ENCODE measurements at places on chromosomes 16 and 17.

DNA sequence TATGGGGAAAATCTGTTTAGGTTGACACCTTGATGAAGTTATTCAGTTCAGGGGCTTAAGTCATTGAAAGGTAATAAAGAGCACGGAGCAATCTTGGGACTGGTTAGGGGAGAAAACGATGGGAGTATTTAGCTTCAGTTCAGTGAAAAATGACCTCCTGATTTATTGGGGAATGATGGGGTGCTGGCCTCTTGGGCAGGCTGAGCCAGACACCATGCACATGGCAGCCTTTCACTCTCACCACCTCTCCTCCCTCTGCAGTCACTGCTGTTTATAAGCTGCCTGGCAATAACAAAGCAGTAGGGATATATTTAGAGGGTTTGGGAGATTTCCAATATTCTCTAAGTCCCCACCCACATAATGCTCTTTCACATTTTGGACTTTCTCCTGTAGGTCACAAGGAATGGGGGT is 140.5 kb upstream of the HS3ST2 start:
- DNase-seq = peak; percentile 19

- no peak for DNase-seq
These were observed 333.7 kb downstream of the SEC14L1 start for GRCh38 chr17:77474292-77474988.

DNA sequence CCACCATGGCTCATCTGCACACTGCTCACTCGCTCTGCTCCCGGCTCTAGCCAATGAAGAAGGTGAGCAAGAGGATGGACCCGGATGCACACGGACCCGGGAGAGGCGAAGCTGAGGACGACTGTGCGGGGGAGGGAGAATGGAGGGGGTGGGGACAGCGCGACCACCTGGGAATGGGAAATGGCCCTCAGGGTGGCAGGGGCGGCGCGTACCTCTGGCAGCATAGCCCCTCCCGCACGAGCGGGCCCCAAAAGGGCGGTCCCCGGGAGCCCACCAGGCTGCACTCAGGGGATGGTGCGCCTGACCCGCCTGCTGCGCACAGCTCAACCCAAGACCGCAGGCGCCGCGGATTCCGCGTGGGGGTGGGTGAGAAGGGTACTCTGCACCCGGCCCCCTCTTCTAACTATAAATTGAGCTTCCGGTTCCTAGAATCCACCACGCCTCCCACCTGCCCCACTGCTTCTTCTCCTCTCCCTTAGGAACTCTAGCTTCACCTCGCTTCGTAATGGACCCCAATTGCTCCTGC is 6.1 kb downstream of the MT1H start:
- DNase-seq = no peak

DNA sequence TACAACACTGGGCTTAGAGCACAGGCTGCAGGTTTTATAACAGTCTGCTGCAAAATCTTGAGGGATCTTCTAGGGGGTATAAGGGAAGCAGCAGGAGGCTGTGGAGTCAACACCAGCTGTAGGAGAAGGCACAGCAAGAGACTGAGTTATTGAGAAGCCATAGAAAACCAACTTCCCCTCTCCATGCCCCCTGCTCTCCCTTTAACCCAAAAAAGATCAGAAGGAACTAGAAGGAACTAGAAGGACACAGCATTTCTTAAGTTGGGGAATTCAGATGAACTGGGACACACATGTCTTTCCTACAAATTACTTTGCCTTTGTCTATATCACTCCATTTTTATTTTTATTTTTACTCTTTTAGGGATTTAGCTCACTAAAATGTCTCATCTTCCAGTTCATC is 6.2 kb upstream of the CCL18 start:
- no peak for DNase-seq

DNA sequence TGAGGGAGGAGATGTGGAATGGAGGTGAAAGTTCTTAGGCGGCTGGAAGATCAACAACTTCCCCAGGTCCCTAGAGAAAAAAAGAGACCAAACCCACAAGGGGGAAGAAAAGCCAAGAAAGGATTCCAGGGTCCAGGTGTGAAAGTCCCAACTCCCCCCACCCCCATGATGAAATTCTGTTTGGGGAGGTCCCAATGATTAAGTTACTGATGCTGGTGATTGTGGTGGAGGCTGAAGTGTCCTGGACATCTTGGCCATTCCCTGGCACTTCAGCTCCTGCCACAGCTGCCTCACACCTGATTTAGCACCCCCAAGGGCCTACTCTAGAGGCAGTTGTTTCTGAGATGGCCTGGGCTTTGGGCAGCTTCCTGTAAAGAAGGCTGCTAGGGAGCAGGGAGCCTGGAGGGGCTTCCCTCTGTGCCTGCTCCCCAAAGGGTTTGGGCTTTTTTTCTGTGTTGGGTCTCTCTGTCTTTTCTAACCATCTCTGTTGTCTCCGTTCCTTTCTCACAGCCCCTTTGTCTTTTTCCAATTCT is 13.1 kb downstream of the HOXB4 start:
- DNase-seq = no peak

GRCh38 chr17:1916316-1916715 is 86.5 kb downstream of the RPA1 start:
- DNase-seq = peak; percentile 56

DNA sequence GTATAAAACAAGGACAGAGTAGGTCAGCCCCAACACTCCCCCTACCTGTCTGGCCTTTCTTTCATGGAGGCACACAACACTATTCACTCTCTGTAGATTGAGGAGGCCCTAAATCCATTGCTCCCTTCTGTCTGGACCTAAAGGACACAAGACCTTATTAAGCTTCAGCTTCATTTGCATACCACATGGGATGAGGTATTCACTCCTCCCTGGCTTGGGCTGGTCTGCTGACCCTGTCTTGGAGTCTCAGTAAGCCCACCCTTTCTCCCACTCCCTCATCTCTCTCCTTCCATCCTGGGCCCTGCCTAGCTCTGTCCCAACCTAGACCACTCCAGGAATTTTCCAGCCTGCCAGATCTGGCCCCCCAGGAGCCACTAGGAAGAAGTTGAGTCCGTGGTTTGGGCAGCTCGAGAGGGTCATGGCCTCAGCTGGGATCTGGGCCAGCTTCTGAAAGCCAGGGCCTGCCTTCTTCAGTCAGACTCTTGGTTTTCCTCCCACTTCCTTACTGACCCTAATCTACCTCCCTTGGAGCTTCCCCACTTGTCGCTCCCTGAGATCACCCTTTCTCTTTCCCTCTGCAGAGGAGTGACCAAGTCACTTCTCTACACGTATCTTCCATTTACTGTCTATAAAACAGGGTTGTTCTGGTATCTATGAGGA is 6.5 kb upstream of the LLGL1 start:
- no peak for DNase-seq

GRCh38 chr17:63196772-63197335 is 230.8 kb downstream of the TANC2 start:
- DNase-seq = no peak

GRCh38 chr17:50087246-50087911 is 7.8 kb upstream of the PDK2 start:
- peak; percentile 88 for DNase-seq

GRCh38 chr17:79810130-79811010 is 13.5 kb upstream of the CBX8 start:
- peak; percentile 97 for DNase-seq

DNA sequence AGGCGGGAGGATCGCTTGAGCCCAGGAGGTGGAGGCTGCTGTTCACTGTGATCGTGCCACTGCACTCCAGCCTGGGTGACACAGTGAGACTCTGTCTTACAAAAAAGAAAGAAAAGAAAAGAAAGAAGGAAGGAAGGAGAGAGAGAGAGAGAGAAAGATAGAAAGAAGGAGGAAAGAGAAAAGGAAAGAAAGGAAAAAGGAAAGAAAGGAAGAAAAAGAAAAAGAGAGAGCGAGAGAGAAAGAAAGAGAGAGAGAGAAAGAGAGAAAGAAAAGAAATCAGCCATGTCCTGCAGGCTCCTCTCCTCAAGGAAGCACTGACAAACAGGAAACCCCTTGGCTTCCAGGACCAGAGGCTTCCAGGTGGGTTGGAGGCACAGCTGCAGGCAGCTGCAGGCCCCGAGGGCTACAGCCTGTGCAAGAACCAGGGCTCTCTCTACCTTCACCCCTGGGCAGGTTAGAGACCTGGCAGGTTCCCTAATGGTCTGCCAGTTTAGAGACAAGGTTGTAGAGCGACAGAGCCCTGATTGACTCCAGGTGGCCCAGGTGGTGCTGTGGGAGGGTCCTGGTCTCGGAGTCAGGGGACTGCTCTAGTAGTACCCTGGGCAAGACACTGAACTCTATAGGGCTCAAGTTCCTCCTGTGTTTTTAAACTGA is 53.8 kb downstream of the PECAM1 start:
- no peak for DNase-seq

DNA sequence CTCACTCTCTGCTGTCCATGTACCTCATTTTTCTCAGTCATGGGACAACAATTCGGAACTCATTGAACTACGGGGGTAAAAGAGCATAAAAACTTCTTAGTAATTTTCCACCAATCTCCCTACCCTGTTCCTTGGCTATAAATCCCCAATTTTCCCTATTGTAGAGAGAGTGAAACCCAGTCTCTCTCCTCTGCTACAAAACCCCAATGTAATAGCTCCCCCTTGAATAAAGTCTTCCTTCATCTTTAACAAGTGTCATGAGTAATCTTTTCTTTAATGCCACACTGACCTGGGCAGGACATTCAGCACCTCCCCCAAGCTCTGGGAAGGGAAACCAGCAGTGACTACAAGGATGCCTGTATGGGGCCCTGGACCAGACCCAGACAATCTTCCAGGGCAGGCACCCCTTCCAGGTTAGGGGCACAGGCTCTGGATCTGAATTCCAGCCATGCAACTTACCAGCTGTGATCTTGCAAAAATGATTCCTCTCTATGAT is 10.2 kb upstream of the EIF1 start:
- no peak for DNase-seq

DNA sequence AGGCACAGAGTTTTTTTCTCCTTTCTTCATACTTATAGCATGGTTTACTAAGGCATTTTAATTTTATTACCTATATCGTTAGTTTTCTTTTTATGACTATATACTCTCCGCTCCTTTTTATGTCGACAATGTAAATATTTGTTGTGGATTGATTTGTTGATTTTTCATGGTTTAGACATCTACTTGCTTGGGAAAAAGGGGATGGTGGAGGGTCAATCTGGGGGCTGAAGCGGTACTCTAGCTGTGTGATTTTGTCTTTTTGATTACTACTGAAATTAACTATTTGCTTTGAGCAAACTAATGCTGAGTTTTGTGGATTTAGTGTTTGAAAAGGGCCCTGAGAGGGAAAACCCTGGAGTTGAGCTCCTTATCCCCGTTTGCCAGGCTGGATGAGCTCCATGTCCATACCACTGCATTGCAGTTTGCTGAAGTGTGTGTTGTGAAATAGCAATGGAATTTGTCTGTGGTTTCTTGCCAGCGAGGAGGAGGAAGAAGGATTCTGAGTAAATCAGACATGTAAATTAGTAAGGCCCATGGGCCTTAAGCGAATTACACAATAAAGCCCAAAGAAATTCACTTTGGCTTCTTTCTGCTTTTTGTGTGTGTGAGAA is 72.0 kb downstream of the FTO start:
- DNase-seq = no peak

DNA sequence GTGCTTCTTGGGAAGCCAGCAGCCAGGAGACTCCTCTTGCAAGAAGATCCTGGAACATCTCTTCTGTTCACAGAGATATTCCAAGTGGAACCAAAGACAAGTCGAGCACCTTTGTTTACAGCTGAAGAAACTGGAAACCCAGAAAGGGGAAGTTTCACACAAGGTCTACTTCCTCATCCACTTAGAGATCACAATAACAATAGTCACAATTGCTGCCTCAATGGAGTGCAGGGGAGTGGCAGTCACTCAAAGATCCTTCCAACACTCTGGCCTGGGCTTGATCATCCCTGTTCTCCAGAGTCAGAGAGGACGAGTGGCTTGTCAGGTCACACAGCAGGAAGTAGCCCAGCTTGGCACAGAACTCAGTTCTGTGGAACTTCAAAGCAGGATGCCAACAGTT is 46.9 kb upstream of the SIAH1 start:
- DNase-seq = no peak
